ENCODE measurements at places on chromosomes 3 and 15.
A peak's percentile ranks its signal among the peaks of the same experiment; 100 is the strongest.

DNA sequence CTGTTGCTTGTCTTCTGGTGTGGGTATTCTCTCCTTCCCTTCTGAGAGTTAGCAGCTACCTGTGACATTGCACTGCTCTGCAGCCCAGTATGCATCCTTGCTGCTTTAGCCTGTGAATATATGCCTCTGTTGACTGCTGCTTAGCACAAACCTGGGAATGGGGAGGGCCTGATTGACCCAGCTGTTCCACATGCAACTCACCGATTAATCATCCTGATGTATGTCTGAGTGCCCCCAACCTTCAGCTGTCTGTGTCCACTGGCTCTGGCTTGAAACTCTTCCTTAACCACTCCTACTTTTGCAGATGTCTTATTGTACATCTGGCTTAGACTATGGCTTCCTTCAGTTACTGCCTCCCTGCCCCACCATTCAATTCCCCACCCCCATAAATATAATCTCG is 119.1 kb downstream of the RASA2 start:
- DNase-seq, result no peak

- DNase-seq, result no peak
Observed at GRCh38 chr3:115108614-115109013, 38.5 kb downstream of the ZBTB20 start.

- DNase-seq, result no peak
Observed at GRCh38 chr3:142808103-142808917, 80.6 kb downstream of the PCOLCE2 start.

DNA sequence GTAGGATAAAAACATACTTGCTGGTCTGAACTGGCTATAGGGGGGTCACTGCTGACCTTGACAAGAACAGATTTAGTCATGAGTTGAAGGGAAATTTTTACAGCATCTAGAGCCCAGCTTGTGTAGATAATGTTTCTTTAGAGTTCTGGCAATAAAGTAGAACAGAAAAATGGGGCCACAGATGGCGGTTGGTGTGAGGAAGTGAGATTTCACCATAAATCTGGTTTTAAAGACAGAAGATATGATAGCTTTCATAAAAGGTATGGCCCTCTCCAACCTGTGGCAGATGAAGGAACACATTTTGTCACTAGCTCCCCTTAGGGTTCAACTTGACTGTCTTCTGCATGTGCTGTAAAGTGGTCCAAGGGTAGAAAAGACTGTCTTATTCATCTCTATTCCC is 24.3 kb upstream of the IMPDH2 start:
- no peak for DNase-seq

DNA sequence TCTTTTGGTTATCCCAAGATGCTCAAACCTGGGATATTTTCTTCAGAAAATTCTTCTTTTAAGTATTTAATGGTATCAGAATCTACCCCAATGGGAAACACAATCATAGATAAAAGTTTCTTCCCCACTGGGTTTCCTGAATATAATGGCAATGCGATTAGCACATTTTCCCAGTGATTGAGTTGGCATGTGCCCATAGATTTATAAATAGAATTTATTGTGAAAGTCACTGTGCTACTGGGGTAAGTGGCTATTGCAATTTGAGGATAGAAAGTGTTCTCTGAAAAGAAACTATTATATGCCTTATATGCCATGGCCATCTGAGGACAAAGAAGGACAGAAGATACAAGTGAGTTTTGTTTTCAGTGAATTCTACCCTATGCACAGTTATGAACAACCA is 99.0 kb upstream of the RBMS3 start:
- DNase-seq, result no peak

DNA sequence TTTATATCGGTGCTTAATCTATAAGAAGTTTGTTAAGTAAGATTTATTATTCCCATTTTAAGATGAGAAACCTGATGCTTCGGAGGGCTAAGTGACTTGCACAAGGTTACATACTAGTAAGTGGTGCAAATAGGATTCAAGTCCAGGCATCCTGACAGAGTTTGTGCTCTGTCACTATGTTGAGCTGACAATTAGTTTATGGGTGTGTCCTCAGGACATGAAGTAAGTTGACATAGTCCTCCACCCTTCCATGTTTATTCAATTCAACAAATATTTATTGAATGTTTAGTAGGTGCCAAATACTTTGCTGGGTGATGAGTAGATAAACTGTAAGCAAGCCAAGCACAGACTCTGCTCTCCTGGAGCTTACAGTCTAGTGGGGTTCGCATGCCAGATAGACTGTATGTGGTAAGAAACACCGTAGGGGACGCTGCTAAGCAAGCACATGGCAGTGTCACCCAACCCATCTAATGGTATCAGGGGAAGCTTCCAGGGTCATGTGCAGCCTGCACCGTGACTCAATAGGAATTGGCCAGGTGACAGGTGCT is 342.7 kb upstream of the SATB1 start:
- no peak for DNase-seq

DNA sequence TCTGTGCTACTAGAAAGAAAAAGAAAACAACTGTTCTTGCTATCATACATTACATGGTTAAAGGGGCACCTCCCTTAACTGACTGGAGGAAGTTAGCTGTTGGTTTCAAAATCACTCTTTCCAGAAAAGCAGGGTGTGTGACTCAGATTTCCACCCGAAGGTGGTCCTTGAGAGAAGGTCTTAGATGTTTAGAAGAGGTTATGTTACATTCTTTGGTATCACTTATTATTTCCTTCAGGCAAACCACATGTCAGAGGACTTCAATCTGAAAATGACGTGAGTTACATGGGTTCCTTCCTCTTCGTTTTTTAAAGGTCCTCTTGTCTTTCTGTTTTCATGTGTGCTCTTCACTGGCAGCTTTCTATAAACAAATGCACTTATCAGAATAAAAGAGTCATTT is 307.9 kb upstream of the CBLB start:
- peak; percentile 68 for DNase-seq

- no peak for DNase-seq
Observed at GRCh38 chr3:127256138-127256537, 31.7 kb downstream of the PRR20G start.

- no peak for DNase-seq
Observed at GRCh38 chr3:143897576-143898295, 49.5 kb upstream of the SLC9A9 start.

DNA sequence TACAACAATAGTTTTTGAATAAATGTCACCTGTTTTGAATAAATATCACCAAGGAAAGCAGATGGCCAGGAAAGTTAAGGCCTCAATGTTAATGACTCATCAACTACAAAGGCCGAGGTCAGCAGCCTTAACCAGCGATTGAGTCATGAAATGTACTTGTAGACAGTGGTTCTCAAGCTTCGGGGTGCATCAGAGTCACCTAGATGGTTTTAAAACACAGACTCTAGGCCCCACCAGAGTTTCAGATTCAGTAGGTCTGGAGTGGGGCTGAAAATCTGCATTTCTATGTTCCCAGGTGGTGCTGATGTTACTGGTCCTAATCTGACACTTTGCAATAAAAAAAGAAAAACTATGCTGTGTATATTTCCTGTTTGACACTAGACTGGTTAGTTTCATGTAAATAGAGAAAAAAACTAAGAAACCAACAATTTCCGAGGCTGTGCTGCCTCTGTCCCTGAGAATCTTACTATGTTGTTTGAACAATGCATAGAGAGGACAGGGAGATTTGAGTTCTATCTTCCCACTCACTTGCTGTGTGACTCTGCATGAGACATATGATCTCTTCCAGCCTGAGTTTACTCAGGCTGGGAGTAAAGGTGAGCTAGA is 9.8 kb downstream of the RAB27A start:
- peak; percentile 42 for DNase-seq

- no peak for DNase-seq
Observed at GRCh38 chr15:69497667-69498066, 45.0 kb downstream of the RPLP1 start.

GRCh38 chr3:70805061-70805889 is 492.8 kb upstream of the MDFIC2 start:
- DNase-seq, result no peak

GRCh38 chr15:99550077-99550476 is 15.7 kb upstream of the MEF2A start:
- no peak for DNase-seq

- no peak for DNase-seq
Observed at GRCh38 chr3:71428841-71429596, 154.5 kb downstream of the FOXP1 start.

- peak; percentile 45 for DNase-seq
Observed at GRCh38 chr15:29103824-29104565, 165.6 kb downstream of the NSMCE3 start.

GRCh38 chr15:69472562-69472961 is 19.9 kb downstream of the RPLP1 start:
- DNase-seq, result no peak

DNA sequence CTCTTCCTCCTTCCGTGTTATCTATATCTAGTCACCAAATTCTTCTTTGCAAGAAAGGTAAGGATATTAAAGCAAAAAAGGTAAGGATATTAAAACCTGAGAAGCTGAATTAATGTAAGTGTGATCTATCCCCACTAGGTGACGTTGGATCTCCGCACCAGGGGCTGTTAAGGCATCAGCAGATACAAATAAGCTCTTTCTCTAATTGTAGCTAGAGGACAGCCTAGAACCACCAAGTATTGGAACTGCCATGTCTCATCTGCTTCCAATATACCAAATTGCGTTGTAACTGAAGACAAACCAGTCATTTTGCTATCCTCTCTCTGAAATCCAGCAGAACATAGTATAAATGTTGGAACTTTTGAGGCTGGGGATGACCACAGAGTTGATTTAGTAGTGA is 471.2 kb upstream of the TGFBR2 start:
- DNase-seq, result no peak

DNA sequence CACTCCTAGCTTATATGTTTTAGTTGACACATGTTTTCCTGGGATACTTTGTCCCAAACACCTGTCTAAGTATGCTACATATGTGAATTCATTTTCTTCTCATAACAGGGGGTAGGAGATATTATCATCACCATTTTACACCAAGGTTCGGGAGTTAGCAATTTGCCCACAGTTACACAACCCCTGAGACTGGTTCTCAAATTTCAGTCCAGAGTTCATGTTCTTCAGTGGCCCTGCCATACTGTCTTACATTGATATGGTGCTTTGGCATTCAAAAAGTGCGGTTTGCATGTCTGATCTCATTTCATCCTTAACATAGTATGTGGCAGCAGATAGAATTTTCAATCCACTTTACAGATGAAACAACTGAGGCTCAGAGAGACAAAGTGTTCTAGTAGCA is 38.4 kb downstream of the ROBO2 start:
- DNase-seq, result no peak

DNA sequence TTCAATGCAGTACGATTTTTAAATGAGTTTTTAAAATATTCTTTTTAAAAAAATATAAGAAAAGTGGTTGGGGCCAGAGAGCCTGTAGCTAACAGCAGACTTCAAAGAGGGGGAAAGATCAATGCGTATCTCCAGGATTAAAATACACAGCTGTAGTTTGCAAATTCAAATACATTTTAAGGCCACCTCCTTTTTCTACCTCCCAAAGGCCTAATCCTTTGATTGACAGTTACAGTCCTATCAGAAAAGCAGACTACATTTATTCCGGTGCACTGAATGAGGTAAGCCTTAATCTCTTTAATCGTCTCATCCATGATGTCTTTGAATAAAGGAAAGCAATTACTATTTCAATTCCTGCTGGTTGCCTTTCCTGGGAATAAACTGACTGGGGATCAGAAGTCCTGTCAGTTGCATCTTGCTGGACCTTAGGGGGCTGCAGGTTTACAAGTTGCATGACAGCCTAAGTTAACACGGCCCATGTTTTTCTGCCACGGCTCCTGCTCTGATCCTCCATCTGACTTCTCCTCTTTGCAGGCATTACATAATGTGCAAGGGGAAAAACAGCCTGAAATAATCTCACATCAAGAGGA is 51.7 kb downstream of the CADPS start:
- no peak for DNase-seq

GRCh38 chr3:111333642-111334041 is 208.4 kb upstream of the CD96 start:
- no peak for DNase-seq

GRCh38 chr3:123163141-123163540 is 38.6 kb upstream of the SEC22A start:
- no peak for DNase-seq

DNA sequence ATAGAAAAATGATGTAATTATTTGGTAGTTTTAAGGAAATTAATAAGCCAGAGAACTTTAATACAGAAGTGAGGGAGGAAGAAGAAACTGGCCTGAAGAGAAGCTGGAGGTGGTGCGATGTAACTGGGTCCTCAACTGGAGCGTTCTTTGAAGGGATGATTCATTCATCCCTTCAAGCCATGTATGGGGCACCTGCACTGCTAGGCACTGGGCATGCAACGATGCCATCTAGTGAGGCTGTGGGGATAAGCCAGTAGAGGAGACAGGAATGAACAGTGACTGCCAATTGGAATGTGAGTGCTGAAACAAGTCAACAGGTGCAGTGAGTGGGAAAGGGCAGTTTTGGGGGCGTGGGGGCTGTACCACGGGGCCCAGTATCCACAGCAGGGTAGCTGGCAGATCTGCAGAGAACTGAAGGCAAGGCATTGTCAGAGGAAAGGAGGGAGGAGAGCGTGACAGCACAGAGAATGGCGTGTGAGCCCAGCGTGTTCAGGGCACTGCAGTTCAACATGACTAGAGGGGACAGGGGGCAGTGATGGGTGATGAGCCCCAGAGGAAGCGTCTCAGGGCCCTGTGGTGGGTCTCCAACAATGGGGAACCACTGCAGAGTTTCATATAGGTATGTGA is 3.8 kb upstream of the KIF23 start:
- peak; percentile 22 for DNase-seq

DNA sequence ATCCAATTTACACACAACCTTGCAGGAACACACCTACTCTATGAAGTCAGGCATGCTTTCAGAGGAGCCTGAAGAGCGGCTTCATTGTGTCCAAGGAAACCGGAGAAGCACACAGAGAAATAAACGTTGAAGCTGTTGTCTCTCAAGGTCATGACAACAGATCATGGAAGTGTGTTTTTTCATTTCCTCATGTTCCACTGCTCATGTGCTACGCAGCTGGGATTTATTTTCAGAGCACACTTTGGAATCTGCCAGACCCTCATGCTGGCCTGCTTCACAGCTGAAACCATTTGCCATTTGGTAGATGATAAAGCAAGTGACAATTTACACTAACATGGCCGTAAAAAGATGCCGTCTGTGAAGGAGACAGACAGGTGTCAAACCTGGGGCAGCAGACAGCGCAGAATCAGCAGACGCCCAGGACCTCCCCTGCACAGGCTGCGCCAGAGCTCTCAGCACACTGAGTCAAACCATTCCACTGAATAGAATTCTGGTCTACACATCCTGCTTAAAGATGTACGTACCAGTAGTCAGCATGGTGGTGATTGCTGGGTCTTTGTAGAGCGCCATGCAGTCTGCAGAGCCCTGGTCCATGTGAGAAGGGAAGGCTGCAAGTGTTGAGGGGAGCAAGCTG is 99.3 kb downstream of the ARNT2 start:
- DNase-seq, result no peak

- no peak for DNase-seq
Observed at GRCh38 chr3:188274249-188274915, 120.4 kb downstream of the LPP start.

- no peak for DNase-seq
Observed at GRCh38 chr3:133573629-133574194, at the start of gene CDV3. TSS of gene CDV3 (plus strand) at chr3:133573686. CDS start at chr3:133574045, 359 bp downstream.

DNA sequence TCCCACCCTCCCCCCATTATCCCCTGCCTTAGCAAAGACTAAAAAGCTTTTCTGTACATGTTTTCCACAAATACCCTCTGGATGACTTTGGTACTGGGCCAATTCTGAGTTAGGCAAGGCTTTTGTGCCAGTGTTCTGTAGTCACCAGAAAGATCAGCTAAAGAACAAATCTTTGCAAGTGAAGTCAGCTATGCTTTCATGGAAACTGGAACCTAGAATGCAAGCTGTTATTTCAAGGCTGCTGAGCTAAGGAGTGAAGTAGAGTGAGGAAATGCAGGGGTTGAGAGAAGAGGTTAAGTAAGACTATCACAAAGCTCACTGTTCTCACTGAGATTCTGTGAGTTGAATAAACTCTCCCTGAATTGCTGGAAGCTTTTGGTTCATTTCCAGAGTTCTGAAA is 107.8 kb upstream of the CNTN3 start:
- DNase-seq, result no peak
